Iris pigment epithelial cell (primary cell): ENCODE measurements at places on chromosomes 6 and 20.
A peak's percentile ranks its signal among the peaks of the same experiment; 100 is the strongest.

DNA sequence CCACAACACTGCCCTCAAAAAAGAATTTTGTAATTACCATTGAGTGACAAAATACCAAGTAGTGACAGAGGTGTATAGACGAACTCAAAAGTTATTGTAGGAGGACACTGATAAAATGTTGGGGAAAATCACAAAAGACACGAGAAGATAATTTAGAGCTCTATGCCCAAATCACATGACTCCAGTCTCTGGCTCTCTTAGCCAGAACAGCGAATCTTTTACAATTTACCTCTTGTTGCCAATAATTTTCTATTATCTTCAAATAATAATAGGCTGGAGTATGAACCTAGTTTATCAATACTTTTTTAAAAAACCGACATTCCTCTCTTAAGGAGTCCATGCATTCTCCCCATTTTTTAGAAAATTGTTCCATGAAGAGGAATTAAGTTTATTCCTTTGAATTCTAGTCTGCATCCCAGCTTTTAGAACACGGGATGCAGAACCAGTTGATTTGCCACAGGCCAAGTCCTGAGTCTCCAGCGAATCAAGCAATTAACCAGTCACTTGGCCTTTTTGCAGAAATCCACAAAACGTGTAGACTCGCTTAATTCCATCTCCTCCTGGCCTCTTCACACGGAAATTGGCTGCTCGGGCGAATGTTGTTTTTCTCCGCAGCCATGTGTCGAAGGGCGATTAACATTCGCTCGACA is 507 bp upstream of the RIPPLY2 start:
- no peak for DNase-seq

- DNase-seq, result peak; percentile 66
Measured at GRCh38 chr6:4281341-4282293, 146.2 kb upstream of the ECI2 start.

DNA sequence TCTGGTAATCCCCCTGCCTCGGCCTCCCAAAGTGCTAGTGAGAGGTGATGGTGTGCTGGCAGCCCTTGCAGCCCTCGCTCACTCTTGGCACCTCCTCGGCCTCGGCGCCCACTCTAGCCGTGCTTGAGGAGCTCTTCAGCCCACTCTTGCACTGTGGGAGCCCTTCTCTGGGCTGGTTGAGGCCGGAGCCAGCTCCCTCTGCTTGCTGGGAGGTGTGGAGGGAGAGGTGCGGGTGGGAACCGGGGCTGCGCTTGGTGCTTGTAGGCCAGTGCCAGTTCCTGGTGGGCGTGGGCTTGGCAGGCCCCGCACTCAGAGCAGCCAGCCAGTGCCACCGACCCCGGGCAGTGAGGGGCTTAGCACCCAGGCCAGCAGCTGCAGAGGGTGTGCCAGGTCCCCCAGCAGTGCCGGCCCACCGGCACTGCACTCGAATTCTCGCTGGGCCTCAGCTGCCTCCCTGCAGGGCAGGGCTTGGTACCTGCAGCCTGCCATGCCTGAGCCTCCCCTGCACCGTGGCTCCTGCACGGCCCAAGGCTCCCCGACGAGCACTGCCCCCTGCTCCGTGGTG is 189.0 kb upstream of the ASCC3 start:
- DNase-seq, result no peak

DNA sequence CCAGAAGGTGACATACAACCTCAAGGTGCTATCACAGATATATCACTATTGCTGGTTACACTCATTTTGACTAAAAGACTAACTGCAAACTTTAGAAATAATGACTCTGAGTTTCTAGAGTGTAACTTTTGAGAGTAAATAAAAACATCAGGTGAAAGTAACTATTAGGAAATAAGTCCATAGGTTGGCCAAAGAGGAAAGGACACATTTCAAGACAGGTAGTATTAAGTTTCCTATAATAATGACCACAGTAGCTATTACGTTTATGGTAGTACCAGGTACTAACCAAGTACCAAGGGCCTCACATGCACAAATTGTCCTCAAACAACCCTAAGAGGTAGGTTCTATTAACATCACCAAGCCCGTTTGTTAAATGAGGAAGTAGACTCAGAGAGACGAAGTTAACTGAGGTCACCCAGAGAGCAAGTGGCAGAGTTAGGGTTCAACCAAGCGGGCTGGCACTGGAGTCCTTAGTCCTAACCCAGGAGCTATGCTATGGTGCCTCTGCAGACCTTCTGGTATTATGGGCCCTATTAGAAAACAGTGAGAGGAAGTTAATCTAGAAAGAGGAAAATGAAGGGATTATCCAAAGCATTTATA is 36.8 kb downstream of the HEBP2 start:
- DNase-seq, result no peak
